Stimulated activated CD8-positive, alpha-beta memory T cell treated with anti-CD3 and anti-CD28 coated beads, Interleukin-7, amount 100 ng/mL, for 4 hours (primary cell): ENCODE measurements at places on chromosomes 13 and 19.

DNA sequence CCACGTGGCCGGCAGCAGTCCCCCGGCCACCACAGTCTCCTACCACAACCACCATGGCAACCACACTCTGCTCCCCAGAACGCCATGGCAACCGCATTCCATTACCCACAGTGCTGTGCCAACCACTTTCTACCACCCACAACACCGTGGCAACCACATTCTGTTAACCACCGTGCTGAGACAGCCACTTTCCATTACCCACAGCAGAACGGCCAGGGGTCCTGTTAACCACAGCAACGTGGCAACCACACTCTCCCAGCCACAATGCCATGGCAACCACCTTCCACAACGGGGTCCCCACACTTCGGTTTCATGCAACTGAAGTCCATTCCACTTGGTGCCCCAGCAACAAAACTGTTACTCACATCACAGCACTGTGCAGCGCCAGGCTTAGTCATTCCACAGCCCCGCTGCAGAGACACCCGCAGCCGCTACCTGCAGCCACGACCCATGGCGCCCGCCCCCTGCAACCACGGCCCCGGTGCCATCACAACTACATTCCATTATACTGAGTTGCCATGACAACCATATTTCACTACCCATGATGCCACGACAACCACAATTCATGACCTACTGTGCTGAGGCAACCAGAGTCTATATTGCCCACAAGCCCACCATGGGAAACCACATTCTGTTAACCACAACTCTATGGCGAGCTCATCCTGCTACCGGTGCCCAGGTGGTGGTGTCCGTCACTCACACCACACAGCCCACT is 10.0 kb downstream of the DPF1 start:
- DNase-seq, result peak; percentile 29

- DNase-seq, result no peak
Measured at GRCh38 chr13:48804821-48805601, 151.3 kb downstream of the CYSLTR2 start.

DNA sequence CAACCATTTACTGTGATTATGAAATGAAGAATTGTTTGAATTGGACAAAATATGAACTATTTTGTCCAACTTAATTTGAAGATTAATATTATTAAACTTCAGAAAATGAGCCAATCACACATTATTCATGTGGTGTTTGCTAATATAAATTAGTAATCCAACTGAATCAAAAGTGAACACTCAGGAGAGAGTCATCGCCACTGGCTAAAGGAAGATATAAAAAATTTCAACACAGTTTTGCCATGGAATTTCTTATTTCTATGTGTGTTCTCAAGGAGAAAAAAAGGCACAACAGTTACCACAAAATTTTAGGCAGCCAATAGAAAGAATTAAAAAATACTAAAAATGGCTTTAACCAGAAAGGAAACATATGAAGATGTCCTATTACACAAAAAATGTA is 2683.8 kb downstream of the PCDH9 start:
- no peak for DNase-seq

GRCh38 chr13:20099319-20099718 is 61.5 kb downstream of the GJA3 start:
- no peak for DNase-seq

DNA sequence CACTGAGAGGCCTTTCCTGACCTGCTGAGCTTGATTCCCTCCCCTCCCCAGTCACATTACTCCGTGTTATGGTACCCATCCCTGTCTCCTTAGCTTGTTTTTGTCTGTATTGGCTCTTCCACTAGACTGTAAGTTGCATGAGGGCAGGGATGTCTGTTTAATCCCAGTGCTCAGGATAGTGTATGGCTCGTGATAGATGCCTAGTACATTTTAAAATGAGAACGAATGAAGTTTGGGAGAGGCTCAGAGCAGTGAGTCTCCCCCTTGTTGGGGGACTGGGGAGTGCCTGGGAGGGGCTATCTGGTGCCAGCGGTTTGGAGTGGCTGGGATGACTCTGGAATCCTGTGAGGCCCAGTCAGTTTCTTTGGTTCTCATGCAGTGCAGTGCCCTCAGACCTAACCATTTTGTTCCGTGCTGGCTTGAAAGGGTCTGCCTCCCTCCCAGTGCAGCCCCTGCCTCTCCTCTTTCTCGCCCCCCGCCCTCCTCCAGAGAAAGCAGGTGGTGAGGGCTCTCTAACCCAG is 35.5 kb downstream of the ACTN4 start:
- DNase-seq, result no peak

DNA sequence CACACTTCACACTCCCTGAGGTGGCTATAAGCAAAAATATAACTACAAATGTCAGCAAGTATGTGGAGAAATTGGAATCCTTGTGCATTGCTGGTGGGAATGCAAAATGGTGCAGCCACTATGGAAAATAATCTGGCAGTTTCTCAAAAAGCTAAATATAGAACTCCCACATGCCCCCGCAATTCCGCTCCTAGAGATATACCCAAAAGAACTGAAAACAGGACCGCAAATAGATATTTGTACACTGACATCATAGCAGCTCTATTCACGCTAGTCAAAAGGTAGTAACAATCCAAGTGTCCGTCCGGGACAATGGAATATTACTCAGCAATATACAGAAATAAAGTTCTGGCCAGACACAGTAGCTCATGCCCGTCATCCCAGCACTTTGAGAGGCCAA is 31.5 kb upstream of the TPM4 start:
- DNase-seq, result no peak

DNA sequence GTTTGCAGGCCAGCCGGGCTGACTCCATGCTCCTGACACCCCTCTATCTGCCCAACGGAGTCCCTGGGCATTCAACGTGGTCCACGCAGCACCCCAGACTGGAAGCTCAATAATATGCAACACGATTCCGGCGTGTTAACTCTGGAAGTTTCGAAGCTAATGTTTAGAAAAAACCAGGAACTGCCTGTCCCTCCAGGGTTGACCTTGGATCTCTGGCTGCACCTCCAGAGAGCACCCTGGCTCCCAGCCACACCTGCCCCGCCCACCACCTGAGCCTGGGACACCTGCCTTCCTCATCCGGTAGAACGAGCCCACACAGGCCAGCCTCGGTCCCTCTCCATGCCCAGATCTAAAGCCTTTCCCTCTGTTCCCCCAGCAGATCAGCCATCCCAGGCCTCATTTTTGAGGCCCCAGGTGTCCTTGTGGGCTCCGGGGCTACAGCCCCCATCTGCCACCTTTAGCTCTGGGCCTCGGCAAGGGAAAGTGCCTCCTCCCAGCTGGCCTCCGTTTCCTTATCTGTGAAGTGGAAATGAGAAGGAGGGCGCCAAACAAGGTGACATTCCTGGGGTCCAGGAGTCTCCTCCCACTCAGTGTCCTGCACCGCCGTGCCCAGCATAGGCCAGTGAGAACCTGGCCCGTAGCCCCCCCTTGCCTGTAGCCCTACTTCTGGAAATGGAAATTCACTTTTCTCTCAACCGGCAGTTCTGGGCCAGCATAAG is 38.7 kb downstream of the KLF2 start:
- no peak for DNase-seq

DNA sequence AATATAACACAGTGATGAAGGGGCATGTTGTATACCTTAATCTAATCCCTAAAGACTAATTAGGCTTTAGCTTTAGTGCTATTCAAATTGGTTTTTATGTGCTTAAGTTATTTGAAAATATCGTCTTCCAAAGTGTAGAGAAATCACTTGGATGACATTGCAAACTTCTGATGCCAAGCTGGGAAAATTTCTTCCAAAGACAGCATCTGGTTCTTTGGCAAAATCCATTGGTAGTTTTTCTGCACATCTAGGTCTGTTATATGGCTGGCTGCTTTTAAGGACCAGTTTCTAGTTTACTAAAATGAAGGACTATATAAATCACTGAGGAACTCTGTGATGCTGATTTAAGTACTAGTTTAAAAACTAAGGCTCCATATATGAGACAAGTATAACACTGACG is 2362.3 kb downstream of the PCDH9 start:
- no peak for DNase-seq

DNA sequence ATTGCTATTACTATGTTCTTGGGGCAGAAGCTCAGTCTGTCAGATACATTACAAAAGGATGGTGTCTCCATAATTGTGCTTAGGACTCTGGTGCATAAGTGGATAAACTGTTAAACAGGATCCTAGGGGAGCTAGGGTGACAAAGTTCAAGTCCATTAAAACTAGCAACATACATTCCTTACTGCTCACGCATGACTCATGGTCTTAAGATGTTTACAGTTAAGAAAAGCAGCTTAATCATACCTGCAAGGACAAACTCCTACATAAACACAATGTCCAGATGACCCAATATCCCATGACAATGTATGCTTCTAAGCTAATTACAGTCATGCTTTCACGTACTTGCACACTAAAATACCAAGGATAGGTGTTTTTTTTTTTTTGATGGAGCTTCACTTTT is 3.5 kb upstream of the ZNF701 start:
- no peak for DNase-seq

- DNase-seq, result no peak
Measured at GRCh38 chr13:101712026-101712348, 259.5 kb downstream of the ITGBL1 start.

DNA sequence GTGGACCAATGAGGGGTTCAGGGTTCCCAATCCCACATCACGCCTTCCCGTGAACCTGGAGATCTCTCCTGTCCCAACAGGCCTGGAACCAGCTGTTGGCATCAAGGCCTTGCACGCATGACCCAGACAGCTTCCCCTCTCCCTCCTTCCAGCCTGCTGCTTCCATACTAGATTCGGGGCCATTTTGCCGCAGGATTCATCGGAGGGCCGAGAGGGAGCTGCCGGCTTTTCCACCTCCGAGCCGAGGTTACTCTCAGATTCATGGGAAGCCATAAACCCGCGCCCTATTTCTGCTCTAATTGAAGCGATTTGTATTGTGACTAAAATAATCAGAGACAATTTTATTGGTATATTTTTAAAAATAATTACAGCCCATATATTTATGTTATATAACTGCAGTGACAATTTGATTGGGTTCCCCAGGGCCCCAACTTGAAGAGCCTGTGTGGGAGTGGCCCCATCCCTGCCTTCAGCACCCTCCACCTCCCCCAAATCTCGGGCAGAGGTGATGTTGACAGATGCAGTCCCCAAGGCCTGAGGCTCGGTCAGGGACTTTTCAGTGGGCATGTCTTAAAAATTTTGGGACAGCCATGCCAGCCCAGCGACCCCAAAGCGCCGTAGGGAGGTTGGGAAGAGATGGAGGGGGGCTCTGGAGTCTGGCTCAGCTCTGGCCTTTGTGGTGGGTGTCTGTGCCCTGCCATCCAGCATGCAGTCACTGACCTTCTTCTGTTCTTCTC is 30.8 kb upstream of the PEPD start:
- no peak for DNase-seq

DNA sequence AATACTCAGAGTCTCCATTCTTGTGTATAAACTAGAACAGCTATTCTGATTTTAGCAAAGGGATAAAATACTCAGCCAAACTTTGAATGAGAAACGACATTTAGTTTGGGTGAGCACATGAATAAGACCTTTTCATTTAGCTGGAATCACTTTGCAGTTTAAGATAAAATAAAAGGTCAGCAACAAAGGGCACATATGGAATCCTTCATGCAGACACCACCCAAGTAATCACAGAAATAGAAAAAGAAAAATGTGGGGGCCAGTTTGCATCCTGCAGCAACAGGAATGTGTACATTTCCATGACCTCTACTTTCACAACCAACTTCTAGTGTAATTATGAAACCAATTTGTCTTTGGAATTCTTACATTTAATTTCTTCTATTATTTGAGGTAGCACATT is 1637.4 kb downstream of the PCDH9 start:
- DNase-seq, result no peak

DNA sequence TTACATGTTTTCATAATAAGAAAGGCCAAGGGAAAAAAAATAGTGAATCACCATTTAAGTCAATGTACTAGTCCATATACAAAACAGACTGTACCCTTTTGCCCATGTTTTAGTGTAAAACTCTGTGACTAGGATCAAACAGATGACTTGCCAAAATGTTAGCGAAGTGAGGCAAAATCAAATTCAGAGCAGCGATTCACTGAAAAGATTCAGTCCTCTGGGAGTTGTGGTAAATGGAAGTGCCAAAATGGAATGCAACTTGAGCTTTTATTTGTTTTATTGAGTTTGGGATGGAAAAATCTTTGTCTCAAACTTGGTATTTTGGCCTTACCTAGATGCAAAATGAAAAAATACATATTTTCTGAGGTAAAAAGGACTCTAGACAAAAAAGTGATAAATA is 9.1 kb downstream of the CDADC1 start:
- DNase-seq, result no peak

GRCh38 chr19:33622809-33623511 is 1.2 kb downstream of the CHST8 start:
- no peak for DNase-seq

DNA sequence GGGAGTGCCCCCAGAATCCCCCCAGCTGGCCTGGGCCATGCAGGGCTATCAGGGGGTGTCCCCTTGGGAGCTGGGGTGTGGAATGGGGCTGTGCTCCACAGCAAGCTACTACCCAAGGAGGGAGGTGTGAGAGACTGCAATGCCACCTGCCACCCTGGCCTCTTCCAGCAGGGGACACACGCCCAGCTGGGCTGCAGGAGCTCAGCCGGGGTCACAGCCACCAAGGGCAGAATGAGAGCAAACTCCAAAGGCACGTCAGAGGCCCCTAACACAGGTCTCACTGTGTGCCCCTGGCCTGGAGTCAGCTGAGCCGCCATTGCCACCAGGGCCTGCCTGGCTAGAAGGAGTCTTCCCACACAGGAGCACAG is 55.5 kb downstream of the MLLT1 start:
- no peak for DNase-seq

GRCh38 chr19:48397263-48398101 is 4.0 kb downstream of the GRIN2D start:
- DNase-seq, result no peak

DNA sequence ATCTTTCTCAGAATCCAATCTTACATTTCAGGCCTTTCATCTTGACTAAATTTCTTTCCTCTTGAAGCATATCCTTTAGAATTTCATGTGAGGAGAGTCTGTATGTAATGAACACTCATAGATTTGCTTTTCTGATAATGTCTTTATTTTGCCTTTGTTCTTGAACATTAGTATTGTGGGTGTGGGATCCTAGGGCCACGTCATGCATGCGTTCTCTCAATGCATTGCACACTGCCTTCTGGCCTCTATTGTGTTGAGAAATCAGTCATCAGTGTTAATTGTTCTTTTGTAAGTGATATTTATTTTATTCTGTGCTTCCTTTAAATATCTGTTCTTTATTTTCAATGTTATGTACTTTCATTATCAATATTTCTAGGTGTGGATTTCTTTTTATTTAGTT is 364.9 kb downstream of the OXGR1 start:
- DNase-seq, result no peak

DNA sequence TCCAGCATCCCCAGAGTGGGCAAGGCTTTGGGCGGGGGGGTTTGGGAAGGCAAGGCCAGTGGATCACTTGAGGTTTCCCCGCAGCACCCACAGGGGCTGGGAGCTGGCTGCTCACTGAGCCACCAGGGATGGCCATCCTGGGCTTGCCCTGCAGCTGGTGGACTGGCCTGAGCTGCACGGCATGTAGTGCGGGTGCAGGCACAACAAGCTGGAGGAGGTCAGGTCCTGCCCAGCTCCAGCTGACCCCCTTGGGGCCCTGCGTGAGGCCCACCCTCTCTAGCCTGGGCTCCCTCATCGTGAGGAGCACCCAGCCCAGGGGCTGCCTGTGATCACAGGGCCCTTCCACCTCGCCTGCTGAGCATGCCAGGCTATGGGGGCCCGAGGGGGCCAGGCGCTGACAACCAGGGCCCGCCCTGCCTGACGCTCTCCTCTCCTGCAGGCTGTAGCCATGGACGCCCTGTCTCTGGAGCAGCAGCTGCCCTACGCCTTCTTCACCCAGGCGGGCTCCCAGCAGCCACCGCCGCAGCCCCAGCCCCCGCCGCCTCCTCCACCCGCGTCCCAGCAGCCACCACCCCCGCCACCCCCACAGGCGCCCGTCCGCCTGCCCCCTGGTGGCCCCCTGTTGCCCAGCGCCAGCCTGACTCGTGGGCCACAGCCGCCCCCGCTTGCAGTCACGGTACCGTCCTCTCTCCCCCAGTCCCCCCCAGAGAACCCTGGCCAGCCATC is 22.9 kb downstream of the COMP start:
- DNase-seq, result no peak
